ENCODE measurements at places on chromosomes 2 and 18. TPM values are rescaled to one million over a fixed set of nuclear protein-coding genes. Genes with fewer than 3 reads are reported as not detected.

The RGPD4 gene
- polyA plus RNA-seq, result not detected

The ARHGEF4 gene
- 5.4 TPM for polyA plus RNA-seq

The MC4R gene
- not detected for polyA plus RNA-seq

The SH3RF3 gene
- polyA plus RNA-seq, result 0.19 TPM
